Right atrium auricular region (tissue), 2 donors: ENCODE measurements at places on chromosomes 11 and 22. TPM values are rescaled to one million over a fixed set of nuclear protein-coding genes. Genes with fewer than 3 reads are reported as not detected.
A peak's percentile ranks its signal among the peaks of the same experiment; 100 is the strongest.

DNA sequence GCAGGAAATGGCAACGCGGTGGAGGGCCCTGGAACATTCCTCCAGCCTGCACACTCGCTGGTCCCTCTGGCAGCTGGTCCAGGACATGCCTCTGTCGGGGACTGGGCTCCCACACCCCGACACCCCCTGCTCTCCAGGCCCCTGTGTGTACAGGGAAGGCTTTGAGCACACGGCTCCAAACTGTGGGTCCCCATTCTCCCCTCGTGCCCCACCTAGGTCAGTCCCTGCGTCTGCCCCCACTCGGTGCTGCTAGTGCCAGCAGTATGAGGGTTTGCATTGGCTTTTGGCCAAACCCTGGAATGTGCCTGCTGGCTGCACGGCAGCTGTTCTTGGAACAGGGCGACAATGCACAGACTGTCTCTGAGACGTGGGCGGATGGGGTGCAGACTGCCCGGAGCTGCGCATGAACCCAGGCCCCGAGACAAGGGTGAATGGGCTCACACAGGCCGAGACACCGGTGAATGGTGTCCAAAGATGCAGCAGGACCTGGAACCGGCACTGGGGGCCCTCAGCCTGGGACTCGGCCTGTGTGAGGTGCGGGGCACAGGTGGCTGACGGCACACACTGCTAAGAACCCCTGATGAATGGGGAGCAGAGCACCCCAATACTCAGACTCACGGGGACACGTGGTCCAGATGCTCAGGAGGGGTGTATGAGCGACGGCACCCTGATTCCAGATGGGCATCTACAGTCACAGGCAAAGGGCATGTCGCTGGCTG lies 7.5 kb upstream of the SYT8 start:
- H3K4me1 ChIP-seq: peaks cover 15% of the 10 kb centered on the region
- H3K27me3 ChIP-seq: no peaks in the 10 kb centered on the region
- H3K27ac ChIP-seq: no peak overlapping the region

Gene CDC42EP2
- total RNA-seq: 14.4 TPM

- DNase-seq: peak; percentile 95
- no peaks in the 10 kb centered on the region for H3K36me3 ChIP-seq
- no peak overlapping the region for H3K4me3 ChIP-seq
- H3K4me1 ChIP-seq: no peaks in the 10 kb centered on the region
- H3K27ac ChIP-seq: peak overlapping the region; percentile 31
Observed at GRCh38 chr22:32558681-32559355, 84.2 kb downstream of the FBXO7 start.

Gene ST14
- total RNA-seq: 6.0 TPM

DNA sequence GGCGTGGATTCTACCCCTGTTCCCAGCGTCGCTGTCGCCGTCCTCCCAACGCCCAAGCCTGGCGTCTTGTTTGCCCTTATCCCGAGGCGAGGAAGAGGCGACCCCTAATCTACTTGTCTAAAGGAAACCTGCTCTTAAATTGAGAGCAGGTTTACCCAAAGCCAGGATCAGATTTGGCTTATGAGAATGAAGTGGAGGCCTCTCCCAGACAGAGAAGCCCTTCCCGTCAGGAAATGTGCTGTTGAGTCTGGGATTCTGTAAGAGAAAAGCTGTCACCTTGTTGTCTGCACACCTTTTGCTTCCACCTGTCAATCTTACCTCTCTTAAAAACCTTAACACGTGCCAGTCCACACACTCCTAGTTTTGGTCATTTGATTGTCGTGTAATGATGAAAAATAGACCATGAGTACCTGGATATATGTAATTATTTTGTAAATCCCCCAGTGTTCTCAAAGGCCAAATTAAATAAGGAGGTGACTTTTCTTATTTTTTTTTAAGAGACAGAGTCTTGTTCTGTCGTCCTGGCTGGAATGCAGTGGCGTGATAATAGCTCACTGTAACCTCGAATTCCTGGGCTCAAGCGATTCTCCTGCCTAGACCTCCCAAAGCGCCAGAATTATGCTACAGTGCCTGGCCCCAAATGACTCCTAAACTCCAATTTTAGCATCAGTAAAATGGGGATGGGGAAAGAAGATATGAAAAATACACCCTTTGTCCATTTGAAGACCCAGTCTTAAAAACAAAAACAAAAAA lies 627 bp downstream of the GTF2H1 start:
- DNase-seq: no peak
- peak overlapping the region; percentile 79 for H3K4me3 ChIP-seq
- H3K27me3 ChIP-seq: no peaks in the 10 kb centered on the region
- peaks cover 50% of the 10 kb centered on the region for H3K4me1 ChIP-seq
- peak overlapping the region; percentile 98 for H3K27ac ChIP-seq

Gene IL17RA
- total RNA-seq: 7.9 TPM

Gene TMEM45B
- not detected for total RNA-seq

Gene KRTAP5-2
- total RNA-seq: not detected

- DNase-seq: no peak
- H3K4me3 ChIP-seq: no peak overlapping the region
- H3K36me3 ChIP-seq: peaks cover 26% of the 10 kb centered on the region
- H3K27ac ChIP-seq: no peak overlapping the region
- no peaks in the 10 kb centered on the region for H3K27me3 ChIP-seq
Observed at GRCh38 chr11:46438211-46438610, 46.6 kb upstream of the CHRM4 start.

GRCh38 chr11:134474942-134475341 lies 62.9 kb upstream of the B3GAT1 start:
- H3K27me3 ChIP-seq: no peaks in the 10 kb centered on the region
- H3K4me3 ChIP-seq: no peak overlapping the region
- H3K4me1 ChIP-seq: no peaks in the 10 kb centered on the region
- H3K27ac ChIP-seq: no peak overlapping the region

- H3K36me3 ChIP-seq: no peaks in the 10 kb centered on the region
- H3K4me1 ChIP-seq: no peaks in the 10 kb centered on the region
- no peak overlapping the region for H3K27ac ChIP-seq
- no peak for DNase-seq
- H3K4me3 ChIP-seq: no peak overlapping the region
Observed at GRCh38 chr11:2433106-2433925, 11.0 kb downstream of the TRPM5 start.

DNA sequence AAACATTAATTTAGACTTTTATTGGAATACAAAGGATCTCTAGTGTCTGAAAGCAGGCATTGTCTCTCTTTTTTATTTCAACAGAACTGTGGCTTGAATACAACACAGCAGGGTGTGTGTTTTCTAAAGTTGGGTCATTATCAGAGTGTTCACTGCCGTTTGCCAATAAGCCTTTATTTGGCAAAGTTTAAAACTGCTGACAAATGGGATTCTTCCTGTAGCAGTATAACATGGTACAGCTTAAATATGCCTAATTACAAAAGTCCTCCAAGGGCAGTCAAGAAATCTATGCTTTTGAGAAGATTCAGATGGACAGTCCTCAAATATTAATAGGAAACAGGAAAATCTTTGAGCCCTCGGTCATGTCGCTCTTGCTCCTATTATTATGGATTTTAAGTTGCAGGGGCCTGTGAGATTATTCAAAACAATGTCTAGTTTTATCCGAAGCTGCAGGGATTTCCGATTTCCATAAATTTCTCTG lies 199.9 kb downstream of the MAML2 start:
- H3K4me3 ChIP-seq: no peak overlapping the region
- no peak overlapping the region for H3K27ac ChIP-seq
- no peaks in the 10 kb centered on the region for H3K27me3 ChIP-seq
- H3K4me1 ChIP-seq: no peaks in the 10 kb centered on the region

- no peak for DNase-seq
- H3K4me3 ChIP-seq: no peak overlapping the region
Observed at GRCh38 chr11:32920570-32920969, 28.0 kb downstream of the QSER1 start.

Gene MMP3
- not detected for total RNA-seq

DNA sequence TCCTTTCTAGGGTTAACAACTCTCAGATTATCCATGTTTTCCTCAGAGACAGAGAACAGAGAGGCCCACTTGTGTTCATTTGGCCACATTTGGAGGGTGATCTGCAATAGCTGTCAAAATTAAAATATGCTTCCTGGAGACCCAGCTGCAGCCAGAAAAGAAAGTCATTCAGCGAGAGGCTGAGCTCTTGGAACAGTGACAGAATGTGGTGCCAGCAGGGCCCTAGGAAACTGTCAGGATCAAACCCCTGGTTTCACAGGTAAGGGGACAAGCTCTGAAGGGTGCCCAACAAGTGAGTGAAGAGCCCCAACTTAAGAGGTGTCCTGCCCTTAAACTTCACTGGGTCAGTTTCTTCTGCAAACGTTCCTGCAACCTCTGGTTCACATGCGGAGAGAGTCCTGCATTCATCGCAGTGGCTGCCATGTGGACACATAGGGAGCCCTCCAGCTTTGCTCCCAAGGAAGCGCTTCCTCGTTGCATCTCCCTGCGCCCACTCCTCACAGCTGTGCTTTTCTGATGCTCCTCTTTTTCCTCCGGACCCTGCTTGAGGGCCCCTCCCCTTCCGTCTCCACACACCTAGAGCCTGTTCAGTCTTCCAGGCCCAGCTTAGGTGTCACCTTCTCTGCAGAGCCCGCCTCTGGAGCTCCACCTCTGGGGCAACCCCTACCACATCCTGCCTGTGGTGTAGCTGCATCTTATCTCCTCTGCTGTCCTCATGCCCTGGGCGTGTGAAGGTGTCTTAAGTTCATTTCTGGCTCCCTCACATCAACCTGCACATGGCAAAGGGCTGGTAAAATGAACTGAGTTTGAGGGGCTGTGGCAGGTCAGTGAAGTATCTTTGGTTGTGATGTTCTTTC lies 3.9 kb downstream of the UCP3 start:
- H3K27ac ChIP-seq: no peak overlapping the region
- H3K4me3 ChIP-seq: no peak overlapping the region
- no peaks in the 10 kb centered on the region for H3K27me3 ChIP-seq
- no peaks in the 10 kb centered on the region for H3K4me1 ChIP-seq
- peaks cover 20% of the 10 kb centered on the region for H3K36me3 ChIP-seq
- no peak for DNase-seq

DNA sequence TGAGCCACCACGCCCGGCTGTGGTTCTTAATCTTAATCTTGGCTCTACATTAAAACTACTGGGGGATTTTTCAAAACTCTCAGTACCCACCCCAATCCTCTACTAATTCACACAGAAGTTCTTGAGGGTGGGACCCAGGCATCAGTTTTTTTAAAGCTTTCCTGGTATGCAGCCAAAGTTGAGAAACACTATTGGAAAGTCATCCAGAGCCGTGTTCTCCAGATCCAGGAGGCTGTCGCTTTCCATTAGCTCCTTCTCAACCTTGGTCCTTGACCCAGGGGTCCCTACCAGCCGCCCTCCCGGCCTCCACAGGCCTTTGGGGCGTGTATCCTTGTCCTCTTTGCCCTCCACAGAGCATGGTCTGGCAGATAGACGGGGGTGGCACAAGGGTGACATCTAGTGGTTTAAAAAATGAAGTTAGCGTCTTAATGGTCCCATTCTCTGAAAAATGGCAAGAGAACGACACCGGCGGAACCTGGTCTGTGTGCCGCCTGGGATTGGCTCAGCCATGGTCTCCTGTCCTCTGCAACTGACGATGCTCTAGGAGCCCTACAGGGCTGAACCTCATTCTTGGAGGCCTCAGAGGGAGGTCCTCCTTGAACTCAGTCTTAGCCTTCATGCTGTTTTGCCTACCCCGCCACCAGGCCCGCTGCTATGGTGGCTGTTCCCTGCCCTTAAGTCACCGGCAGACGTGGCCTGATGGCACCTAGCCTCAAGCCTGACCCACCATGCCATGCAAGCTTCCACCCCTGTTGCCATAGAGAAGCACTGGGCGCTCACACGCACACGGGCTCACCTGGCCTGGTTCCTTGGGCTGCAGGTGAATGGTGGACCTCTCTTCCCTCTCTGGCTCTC lies 152.0 kb upstream of the SYN3 start:
- H3K27me3 ChIP-seq: no peaks in the 10 kb centered on the region
- H3K36me3 ChIP-seq: no peaks in the 10 kb centered on the region
- H3K4me3 ChIP-seq: no peak overlapping the region
- H3K27ac ChIP-seq: no peak overlapping the region
- no peaks in the 10 kb centered on the region for H3K4me1 ChIP-seq
- no peak for DNase-seq

Gene RIMBP3C
- total RNA-seq: 0.04 TPM

Gene PAK1
- total RNA-seq: 12.5 TPM

DNA sequence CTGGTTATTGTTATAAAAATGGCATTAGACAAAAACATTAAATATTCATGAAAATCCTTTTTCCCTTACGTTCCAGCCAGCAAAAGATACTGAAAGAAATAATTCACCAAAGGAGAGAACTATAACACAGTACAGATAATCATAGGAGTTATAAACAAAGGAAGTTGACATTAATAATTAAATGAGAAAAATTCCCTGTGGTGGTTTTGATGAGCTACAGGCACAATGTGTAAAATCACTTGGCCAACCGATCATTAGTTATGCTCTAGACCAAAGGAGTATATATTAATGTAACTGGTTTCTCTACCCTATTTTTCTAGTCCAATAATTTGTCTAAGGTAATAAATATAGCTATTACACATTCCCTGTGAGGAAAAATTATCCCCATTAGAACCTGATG lies 534.7 kb downstream of the CNTN5 start:
- no peak overlapping the region for H3K27ac ChIP-seq
- no peak overlapping the region for H3K4me3 ChIP-seq
- H3K27me3 ChIP-seq: no peaks in the 10 kb centered on the region
- H3K36me3 ChIP-seq: no peaks in the 10 kb centered on the region
- no peak for DNase-seq

DNA sequence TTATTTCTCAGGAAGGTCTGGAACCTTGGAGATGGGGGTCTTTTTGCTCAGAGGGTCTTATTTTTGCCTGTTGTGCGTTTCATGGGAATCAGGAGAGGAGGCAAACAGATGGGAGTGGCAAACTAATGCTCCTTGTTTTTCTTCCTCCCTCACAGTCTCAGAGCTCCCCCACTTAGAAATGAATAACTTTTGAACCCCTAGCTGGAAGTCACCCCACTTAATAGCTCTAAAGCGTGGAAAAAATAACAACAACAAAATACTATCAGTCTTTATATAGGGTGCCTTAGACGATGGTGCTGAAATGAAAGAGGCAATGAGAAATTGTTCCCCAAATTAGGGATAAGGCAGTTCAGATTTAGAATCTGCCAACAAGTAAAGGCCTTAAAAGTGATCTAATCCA lies 76.8 kb upstream of the BDNF start:
- DNase-seq: no peak
- no peaks in the 10 kb centered on the region for H3K27me3 ChIP-seq
